MCF 10A (cell line): ENCODE measurements at places on chromosomes 6 and 20.
A peak's percentile ranks its signal among the peaks of the same experiment; 100 is the strongest.

DNA sequence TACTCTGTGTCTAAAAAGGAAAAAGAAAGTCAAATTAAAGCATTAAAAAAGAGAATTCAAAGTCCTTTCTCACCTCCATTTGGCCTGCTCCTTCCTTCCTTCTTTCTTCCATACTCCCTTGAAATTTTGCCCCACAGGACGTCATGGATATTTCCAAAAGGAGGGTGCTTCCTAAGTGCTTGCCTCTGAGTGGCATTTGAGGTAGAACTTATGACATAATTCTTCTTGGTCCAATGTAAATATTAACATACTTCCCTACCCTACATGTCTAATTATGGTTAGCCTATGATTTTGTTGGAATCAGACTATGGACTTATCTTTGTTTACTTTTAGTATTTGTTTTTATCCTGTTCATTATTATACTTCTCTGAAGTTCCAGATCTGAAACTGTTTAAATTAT is 132.3 kb downstream of the PFDN4 start:
- no peak for DNase-seq

DNA sequence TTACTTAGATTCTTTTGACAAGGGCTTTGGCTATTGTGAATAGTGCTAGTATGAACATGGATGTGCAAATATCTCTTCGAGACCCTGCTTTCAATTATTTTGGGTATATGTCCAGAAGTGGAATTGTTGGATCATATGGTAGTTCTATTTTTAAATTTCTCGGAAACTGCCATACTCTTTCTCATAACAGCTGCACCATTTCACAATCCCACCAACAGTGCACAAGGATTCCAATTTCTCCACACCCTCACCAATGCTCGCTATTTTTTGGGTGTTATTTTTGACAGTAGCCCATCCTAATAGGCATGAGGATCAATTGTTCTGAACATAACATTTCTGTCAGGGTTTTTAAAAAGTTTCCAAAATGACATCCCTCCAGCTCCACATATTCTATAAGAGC is 69.2 kb upstream of the ESR1 start:
- DNase-seq = no peak

- DNase-seq = peak; percentile 33
These were observed 402 bp downstream of the ZBTB12 start for GRCh38 chr6:31901415-31901952.

GRCh38 chr6:142871910-142872331 is 73.1 kb downstream of the HIVEP2 start:
- DNase-seq = peak; percentile 48

GRCh38 chr6:118627724-118628123 is 23.7 kb downstream of the CEP85L start:
- DNase-seq = no peak

DNA sequence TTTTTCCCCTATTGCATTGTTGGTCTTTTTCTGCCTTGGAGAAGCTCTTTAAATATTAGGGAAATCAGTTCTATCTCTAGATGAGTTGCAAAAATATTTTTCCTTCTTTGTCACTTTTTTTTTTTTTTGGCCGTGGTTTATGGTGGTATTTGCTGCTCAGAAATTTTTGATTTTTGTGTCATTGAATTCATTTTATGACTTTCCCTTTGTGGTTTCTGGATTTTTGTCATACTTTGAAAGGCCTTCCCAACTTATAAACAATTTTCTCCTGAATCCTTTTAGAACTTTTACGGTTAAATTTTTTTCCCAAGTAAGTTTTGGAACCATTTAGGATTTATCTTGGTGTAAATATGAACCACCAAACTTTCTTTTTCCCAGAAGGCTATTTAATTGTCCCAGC is 145.6 kb downstream of the GJA10 start:
- DNase-seq = no peak

- no peak for DNase-seq
These were observed 109.8 kb upstream of the POU3F2 start for GRCh38 chr6:98724537-98724936.

GRCh38 chr20:63498960-63499337 is at the start of gene EEF1A2:
Gene EEF1A2 (minus strand): TSS chr20:63499083. CDS start chr20:63497763, 1,320 bp downstream.
- DNase-seq = no peak

- DNase-seq = no peak
These were observed 59.6 kb upstream of the ZFP64 start for GRCh38 chr20:52251136-52251700.

GRCh38 chr20:58579819-58580473 is 64.7 kb upstream of the APCDD1L start:
- DNase-seq = no peak

- DNase-seq = no peak
These were observed 32.7 kb downstream of the TGM2 start for GRCh38 chr20:38132156-38132909.

DNA sequence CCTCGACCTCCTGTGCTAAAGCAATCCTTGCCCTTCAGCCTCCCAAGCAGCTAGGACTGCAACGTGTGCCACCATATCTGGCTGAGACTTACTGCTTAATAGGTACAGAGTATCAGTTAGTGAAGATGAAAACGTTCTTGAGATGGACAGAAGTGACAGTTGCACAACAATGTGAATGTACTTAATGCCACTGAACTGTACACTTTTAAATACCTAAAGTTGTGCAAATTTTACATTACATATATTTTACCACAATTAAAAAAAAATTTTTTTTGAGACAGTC is 25.9 kb downstream of the NUDT3 start:
- no peak for DNase-seq

GRCh38 chr20:39252035-39252434 is 289.9 kb downstream of the DHX35 start:
- DNase-seq = no peak

DNA sequence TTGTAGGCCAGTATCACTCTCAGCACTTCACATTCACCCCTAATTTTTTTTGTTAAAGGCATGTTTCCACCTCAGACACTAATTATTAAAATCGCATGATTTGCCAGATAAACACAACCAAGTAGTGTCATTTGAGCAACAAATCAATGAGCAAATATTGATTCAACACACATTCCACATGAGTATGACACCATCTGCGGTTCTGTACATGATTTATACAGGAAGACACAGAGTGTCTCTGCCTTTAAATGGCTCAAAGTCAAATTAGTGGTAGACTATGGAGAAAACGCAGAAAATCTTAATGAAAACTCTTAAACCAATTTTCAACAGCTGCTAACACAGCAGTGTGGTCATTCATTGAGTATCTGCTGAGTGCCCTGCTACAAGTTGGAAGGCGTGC is 300.2 kb downstream of the SOX4 start:
- no peak for DNase-seq

DNA sequence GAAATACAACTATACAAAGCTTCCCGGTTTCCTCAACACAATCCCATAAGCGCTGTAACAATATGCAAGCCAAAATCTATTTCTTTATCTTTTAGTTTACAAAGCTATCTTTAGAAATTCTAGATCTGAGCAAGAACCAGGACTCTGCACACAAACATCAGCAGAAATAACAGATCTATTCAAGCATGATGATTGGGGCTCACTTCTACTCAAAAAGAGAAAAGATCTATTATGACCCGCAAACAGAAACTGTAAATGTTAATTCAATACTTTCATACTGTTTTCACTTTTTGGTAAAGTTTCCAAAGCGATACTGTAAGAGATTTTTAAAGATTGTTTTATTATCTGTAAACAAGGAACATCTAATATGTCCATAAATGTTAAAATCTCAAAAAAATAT is 86.6 kb downstream of the SESN1 start:
- no peak for DNase-seq

DNA sequence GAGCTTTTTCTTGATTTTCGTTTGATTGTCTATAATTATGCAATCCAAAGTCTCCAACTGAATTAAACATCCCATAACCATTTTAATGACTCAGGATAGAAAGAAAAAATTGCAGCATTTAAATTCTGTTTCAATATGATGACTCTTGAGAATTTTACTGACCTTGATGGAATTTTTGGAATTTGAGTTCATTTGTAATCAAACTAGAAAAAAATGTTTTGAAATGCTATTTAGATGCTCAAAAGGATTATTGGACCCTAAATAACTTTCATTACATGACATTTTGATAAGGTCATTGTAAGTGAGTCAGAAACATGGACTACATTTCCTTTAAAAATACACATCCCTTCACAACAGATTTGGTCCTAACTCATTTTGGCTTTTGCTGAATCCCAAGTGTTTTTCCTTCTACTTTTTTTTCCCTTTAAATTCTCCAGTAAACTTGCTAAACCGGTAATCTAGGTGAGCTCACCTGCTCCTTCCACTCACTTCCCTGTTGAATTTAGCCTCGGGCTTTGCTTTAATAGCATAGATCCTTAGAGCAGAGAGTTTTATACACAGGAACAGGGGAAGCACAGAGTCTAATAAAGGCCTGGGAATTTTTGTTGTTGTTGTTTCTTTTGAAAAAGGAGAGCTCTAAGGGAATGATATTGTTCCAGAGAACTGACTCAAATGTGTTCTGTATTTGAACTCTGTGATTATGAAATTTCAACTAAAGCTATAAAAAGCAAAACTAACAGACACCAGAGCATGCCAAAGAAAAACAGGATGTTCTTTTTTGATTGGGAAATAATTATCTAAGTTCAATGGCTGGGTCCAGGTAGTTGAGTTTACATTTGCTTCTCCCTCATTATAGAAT is 1088.2 kb upstream of the CITED2 start:
- DNase-seq = peak; percentile 75

GRCh38 chr6:57024321-57024720 is 22.2 kb upstream of the KIAA1586 start:
- DNase-seq = no peak

DNA sequence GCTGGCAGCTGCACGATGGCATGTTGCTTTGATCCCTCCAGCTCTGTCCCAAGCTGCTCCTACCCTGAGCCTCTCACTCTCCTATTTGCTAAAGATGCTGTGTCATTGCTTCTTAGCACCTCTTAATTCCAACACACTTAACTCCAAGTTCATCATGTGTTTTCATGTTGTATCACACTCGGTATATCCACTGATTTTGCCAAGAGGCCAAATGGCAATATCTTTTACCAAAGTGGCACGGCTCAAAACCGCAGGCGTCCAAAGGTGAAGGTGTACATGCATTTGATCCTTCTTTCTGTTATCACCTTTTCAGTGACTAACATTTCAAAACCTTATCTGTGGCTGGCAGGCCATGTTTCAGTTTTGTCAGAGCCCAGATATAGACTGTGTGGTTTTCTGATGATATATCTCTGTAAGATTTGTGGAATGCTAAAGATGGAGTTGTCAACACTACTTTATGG is 217.0 kb downstream of the TBX18 start:
- DNase-seq = no peak

DNA sequence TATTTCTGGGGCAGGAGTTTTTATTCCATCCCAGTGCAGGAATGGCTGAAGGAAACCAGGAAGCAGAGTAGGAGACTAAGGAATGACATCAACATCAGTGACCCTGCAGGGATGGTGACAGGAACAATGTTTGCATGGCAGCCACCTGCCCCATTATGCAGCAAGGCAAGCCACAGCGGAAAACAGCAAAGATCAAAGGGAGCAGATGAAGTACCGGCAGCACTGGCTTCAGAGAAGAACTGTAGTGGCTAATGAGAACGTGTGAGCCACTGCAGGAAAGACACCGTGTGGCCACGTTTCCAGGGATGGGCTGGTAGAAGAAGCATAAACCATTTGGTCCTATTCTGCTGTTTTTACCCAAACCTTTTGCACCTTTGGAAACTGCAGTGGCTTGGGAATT is 52.9 kb upstream of the TAB2 start:
- no peak for DNase-seq

DNA sequence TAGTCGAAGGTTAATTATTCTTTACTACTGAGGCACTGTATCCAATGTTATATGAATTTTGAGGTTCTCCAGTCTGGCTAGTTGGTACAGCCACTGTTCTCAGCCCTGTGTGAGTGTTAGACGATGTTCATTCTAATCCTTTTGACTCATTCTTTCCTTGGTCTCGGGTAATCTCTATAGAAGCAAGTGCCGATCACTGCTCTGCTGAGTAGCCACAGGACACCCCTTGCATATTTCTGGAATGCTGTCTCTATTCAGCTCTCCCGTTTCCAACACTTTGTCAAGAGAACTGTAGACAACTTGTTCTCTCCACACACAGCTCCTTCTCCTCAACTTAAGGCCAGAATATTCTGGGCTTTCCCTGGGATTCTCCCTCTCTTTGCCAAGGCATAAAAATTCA is 42.4 kb upstream of the PLCB1 start:
- DNase-seq = no peak

DNA sequence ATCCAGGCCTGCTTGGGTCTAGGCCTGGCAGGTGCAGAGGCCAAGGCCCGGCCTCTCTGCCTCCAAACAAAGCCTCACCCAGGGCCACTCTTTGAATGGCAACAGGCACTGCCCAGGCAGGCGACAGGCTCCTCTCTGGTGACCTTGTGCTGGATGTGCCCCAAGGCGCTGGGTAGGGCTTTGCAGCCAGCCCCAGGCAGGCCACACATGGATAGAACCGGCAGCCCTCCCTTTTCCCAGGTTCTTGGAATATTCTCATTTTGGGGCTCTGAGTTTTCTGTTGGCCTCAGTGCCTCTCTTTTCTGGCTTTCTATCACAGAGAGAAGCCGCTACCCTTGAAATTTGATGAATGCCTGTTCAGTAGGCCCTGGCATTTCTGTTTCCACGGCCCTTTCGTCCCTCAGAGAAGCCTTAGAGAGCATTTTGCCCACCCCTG is 18.9 kb downstream of the PKIG start:
- no peak for DNase-seq

- no peak for DNase-seq
These were observed 83.8 kb downstream of the IRF4 start for GRCh38 chr6:475314-475713.

DNA sequence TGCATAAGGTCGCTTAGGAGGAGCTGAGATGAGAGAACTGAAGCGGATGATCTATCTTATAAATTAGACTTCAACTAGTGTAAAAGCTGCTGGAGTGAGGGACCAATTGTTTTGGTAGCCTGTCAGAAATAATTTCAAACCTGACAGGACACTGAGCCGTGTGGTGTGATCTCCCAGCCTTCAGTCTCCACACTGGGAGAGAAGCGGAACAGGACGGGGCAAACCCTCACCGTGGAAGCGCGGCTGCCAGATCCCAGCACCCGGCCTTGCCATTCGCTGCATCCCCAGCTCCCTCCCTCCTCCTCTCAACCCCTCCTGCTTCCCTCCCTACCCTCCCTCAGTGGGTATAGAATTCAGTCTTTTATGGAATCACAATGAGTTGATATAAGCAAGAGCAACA is 900.1 kb upstream of the SLC35B3 start:
- no peak for DNase-seq
